ENCODE measurements at places on chromosomes 2 and 18.

GRCh38 chr2:112541315-112542122, 746 bp upstream of the POLR1B start:
- no peak for DNase-seq

DNA sequence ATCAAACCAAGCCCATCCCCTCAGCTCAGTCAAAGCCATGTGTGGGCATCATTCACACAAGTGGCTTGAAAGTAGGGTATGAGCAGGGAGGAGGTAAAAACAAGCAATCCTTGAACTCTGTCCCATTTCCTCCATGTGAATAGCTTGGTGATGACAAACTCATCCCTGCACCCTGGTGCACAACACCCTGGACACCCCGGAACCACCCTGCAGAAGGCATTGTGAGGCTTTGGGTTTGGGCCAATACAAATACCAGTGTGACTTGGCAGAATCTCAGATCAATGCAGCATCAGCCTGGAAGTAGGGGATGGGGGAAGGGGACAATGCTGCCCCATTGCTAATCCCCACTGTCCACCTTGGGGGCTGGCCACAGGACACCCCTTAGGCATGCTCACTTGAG, 28.6 kb downstream of the TGFA start:
- no peak for DNase-seq

- no peak for DNase-seq
These were observed 415.5 kb downstream of the NCKAP5 start for GRCh38 chr2:133152801-133153200.

- DNase-seq, result no peak
These were observed 18.3 kb upstream of the GREB1 start for GRCh38 chr2:11515490-11515981.

- no peak for DNase-seq
These were observed 193.2 kb upstream of the TPO start for GRCh38 chr2:1219901-1220573.

GRCh38 chr2:182228073-182228473, 198.8 kb downstream of the PDE1A start:
- no peak for DNase-seq

- DNase-seq, result no peak
These were observed 3.8 kb downstream of the CXCR2 start for GRCh38 chr2:218129458-218130135.
